ENCODE measurements at places on chromosomes 12 and 14. TPM values are rescaled to one million over a fixed set of nuclear protein-coding genes. Genes with fewer than 3 reads are reported as not detected.

DNA sequence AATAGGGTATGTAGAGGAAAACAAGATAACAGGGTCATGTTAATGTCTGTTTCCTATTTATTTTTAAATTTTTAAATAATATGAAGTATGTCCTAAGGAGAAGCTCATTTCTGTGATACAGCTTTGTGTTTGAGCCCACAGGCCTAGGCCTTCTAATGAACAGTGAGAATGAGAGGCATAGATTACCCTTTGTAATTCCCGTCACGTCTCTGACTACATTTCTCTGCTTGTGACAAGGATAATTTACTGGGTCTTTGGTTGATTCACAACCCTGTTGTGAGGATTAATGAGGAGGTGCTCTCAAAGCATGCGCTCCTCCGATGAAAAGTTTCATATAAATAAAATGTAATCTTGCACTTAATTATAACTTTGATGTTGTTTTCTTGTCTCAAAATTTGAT is 56.1 kb downstream of the SYT10 start:
- no peak for DNase-seq

DNA sequence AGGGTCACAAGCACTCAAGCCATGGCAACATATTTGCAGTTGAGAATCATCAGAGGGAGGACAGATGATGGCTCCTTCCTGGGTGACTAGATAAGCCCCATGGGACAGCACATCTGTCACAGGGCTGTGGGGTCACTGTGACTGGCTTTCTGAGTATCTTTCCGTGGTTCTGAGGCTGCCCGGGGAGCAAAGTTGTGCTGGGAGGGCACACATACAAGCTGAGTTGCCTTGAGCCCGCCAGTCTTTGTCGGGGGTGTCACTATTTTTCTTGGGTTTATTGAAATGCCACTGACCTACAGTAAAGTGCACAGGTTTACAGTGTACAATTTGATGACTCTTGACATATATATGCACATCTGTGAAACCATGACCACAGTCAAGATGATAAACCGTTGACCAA is 17.2 kb upstream of the KIF26A start:
- no peak for DNase-seq

DNA sequence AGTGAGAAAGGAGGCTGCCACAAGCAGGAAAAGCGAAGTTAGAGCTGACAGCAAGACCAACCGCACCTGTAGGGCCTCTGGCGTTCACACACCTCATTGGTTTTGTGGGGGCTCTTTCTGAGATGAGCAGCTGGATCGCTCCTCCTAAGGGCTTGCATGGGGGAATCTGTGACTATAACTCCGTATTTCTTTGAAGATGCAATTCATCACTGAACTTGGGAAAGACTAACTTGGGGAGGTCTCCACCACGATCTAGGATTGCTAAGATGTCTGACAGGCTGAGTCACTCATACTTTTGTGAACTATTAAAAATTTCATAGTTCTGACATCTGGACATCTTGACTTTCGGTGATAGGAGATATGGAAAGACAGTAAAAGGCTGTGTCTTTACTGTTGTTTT is 173.6 kb downstream of the ETV6 start:
- no peak for DNase-seq

DNA sequence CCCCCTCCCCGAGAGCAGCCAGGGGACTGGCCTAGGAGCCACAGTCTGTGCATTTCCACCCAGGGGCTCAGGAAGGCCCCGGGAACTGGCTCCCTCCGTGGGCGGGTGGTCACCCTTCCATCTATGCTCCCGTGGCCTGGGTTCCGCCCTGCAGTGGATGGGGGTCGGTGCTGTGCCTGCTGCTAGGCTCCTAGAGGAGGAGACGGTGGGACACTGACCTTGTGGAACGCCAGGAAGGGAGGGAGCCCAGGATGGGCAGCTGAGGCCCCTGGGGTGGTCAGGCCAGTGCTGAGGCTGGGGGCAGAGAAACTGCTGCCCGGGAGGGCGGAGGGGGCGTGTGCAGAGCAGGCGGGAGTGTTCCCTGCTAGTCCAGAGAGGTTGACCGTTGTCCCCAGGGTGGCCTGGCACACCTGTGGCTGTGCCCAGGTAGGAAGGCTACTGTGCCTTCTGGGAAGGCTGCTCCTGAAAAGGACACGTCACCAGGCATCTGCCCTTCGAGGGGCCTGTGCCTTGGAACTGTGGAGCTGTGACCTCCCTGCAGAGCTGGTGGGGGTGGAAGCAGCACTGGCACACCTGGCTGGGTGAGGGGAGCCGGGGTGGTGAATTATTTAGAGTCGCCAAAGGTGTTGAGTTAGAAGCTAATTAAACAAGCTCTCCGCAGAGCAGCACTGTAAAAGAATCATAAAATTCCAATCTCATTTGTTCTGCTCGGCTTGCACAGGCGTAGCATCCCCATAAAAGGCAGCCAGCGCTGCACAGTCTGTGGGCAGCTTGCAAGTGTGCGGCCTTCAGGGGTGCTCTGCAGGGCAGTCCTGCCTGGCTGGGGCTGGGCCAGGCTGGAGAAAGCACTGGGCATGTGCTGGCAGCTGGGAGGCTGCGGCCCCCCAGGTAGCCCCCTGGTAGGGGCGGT is 145.1 kb downstream of the KIF26A start:
- DNase-seq: peak; percentile 53

The KCNJ8 gene
- total RNA-seq: 0.42 TPM

Measured in H7 (cell line).